ENCODE measurements at places on chromosomes 1 and 21.

GRCh38 chr1:60965280-60965854, 117.0 kb upstream of the NFIA start:
- no peak for DNase-seq

GRCh38 chr1:6059866-6060265, 14.2 kb downstream of the KCNAB2 start:
- DNase-seq: no peak

DNA sequence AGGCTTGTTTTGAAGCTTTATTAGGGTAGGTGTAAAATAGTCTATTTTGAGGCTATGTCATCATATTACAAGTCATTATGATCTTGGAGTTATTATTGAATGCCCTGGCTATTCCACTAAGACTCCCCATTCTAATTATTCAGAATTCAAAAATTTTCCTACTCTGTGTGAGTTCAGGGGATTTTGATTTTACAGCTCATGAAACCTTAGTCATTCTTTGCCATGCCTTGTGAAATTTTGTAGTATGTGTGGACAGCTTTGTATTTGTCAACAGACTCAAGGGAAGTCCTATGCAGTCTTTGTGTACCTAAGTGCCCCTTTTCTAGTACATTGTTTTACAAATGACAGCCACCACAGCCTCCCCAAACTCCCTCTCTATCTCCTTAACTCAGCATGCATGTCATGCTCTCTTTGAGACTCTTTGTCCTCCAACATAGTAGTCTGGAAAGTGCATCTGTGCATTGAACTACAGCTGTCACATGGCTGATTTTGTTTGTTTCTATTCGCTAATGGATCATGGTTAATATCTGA, 28.0 kb downstream of the CD1D start:
- DNase-seq: no peak

- DNase-seq: no peak
Observed at GRCh38 chr1:26761217-26761616, 26.5 kb upstream of the PIGV start.

- DNase-seq: no peak
Observed at GRCh38 chr1:185821612-185822385, 87.6 kb downstream of the HMCN1 start.

DNA sequence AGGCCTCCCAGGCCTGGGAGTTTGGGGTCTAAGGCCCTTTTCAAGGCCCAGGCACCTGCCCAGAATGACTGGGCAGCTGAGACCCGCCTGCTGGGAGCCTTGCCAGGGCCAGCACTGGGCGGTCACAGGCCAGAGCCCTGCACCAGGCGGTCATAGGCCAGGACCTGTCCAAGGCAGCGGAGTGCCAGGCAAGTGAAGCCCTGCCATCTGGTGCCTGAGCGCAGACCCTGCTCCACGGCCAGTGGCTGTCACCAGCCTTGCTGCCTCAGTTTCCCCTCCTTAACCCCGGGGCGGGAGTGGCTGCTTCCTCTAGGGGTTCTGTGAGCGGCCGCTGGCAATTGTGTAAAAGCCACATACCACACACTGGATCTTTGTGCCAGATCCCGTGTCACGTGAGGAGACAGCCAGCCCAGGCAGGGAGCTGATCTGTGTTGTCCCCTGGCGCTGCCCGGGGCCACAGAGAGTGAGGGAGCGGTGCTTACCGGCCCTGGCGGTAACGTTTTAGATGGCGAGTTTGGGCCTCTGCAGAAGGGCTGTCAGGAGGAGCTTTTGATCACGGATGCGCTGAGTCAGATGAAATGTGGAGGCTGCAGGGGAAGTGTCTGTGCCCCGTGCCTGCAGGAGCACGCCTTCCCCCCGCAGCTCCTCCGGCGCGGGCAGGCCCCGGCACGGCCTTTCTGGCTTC, 4.6 kb downstream of the COL18A1 start:
- no peak for DNase-seq

Data from NCI-H2081 (cell line).